A549 treated with RU486 at 1 μM for 4 hours (cell line): ENCODE measurements at places on chromosomes 3 and 15. TPM values are rescaled to one million over a fixed set of nuclear protein-coding genes. Genes with fewer than 3 reads are reported as not detected.

Gene FAM174B
- total RNA-seq: 6.0 to 9.6 TPM (median 8.2 TPM) in 5 replicates

Gene LHFPL4
- 0.05 to 0.27 TPM (median 0.16 TPM) in 4 of 5 replicates, not detected in the other for total RNA-seq

Gene CPNE9
- 0.08 to 0.27 TPM (median 0.18 TPM) in 4 of 5 replicates, not detected in the other for total RNA-seq

Gene LRRC31
- not detected in 5 replicates for total RNA-seq

Gene GOLGA8J
- total RNA-seq: not detected in 5 replicates

Gene SAXO2
- total RNA-seq: 1.9 to 3.4 TPM (median 2.6 TPM) in 5 replicates

Gene LRRC58
- 6.2 to 17.4 TPM (median 15.6 TPM) in 5 replicates for total RNA-seq

Gene GCNT3
- 150 to 195 TPM (median 158 TPM) in 5 replicates for total RNA-seq

Gene MYNN
- total RNA-seq: 7.5 to 10.3 TPM (median 9.3 TPM) in 5 replicates

Gene TRIM42
- not detected in 5 replicates for total RNA-seq

Gene CHDH
- total RNA-seq: 1.8 to 3.4 TPM (median 2.4 TPM) in 5 replicates

Gene TPRG1
- 0.13 to 0.38 TPM (median 0.25 TPM) in 5 replicates for total RNA-seq

Gene CTXND1
- total RNA-seq: 0.02 TPM in 1 of 5 replicates, not detected in the others

Gene SPATA12
- 0.46 to 0.66 TPM (median 0.54 TPM) in 5 replicates for total RNA-seq

Gene CLDN18
- not detected in 5 replicates for total RNA-seq
